ENCODE measurements at places on chromosomes 13 and 19. TPM values are rescaled to one million over a fixed set of nuclear protein-coding genes. Genes with fewer than 3 reads are reported as not detected.

TEX101 gene
- not detected for total RNA-seq

LIG1 gene
- total RNA-seq, result 61.8 TPM

LILRA5 gene
- total RNA-seq, result not detected

SPINT2 gene
- total RNA-seq, result 286 TPM

ZNF99 gene
- total RNA-seq, result not detected

TBXA2R gene
- 0.90 TPM for total RNA-seq

ZNF490 gene
- 0.65 TPM for total RNA-seq

CKM gene
- not detected for total RNA-seq

ZNF577 gene
- total RNA-seq, result not detected

LHFPL6 gene
- 6.2 TPM for total RNA-seq

FGF9 gene
- total RNA-seq, result not detected

ZSCAN4 gene
- not detected for total RNA-seq

RFXAP gene
- 0.47 TPM for total RNA-seq

CBY2 gene
- not detected for total RNA-seq

IGFL3 gene
- not detected for total RNA-seq

MAB21L1 gene
- not detected for total RNA-seq

ZNF497 gene
- 1.8 TPM for total RNA-seq

GFY gene
- 0.14 TPM for total RNA-seq

PGLYRP2 gene
- not detected for total RNA-seq

SLC8A2 gene
- 0.18 TPM for total RNA-seq
